ENCODE measurements at places on chromosomes 3 and 15.

GRCh38 chr15:71971905-71972304 is 146.0 kb downstream of the MYO9A start:
- no peak for DNase-seq

DNA sequence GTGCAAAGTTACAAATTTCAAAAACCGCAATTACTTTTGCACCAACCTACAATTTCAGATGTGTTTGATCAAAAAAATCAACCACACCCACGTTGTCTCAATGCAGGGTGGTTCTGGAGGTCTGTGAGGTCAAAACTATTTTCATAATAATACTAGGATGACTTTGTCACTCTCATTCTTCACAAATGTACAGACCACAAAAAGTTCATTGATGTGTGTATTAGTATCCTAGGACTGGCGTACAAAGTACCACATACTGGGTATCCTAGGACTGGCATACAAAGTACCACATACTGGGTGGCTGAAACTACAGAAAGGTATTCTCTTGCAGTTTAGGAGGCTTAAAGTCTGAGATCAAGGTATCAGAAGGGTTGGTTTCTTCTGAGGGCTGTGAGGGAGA is 13.0 kb downstream of the SUCLG2 start:
- DNase-seq = no peak

- no peak for DNase-seq
Measured at GRCh38 chr3:53030619-53031449, 15.0 kb downstream of the SFMBT1 start.

- peak; percentile 31 for DNase-seq
Measured at GRCh38 chr3:107235928-107236315, 141.3 kb upstream of the CCDC54 start.

DNA sequence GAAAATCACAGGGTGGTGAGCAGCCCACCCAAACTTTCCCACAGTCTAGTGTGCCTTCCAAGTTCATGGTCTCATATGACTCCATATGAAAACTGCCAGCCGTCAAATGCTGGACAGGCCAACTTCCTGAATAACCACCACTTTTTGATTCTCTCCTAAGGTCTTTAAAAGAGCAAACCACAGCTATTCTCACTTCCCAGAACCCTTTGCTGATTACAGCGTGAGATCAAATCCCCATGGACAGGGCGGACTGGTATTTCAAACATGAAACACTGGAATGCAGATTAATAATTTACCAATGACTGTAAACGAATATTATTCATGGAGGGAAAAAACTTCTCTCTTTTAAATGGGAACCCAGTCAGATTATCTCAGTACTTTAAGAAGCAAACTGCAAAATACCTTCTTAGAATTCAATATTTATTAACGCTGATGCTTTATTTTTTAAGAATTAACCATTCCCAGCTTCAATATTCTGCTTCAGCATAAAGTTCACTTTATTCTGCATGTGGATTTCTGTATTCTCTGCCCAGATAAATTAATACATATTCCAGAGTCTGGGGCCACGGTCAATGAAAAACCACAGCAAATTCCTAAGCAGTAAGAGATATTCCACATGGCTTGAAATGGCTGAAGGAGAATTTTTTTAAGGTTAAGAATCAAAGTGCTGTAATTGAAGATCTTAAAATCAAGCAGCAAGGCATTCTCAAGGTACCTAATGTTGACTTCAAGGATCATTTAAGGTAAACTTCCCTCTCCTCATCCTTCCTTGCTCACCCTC is 42.9 kb downstream of the MYO1E start:
- DNase-seq = no peak

GRCh38 chr15:67495585-67495984 is 25.3 kb upstream of the C15orf61 start:
- DNase-seq = no peak

- DNase-seq = no peak
Measured at GRCh38 chr15:49645277-49645676, 24.4 kb downstream of the DTWD1 start.

- DNase-seq = no peak
Measured at GRCh38 chr15:40034186-40034946, 4.6 kb downstream of the SRP14 start.

GRCh38 chr3:99575683-99576082 is 62.7 kb upstream of the COL8A1 start:
- DNase-seq = no peak

DNA sequence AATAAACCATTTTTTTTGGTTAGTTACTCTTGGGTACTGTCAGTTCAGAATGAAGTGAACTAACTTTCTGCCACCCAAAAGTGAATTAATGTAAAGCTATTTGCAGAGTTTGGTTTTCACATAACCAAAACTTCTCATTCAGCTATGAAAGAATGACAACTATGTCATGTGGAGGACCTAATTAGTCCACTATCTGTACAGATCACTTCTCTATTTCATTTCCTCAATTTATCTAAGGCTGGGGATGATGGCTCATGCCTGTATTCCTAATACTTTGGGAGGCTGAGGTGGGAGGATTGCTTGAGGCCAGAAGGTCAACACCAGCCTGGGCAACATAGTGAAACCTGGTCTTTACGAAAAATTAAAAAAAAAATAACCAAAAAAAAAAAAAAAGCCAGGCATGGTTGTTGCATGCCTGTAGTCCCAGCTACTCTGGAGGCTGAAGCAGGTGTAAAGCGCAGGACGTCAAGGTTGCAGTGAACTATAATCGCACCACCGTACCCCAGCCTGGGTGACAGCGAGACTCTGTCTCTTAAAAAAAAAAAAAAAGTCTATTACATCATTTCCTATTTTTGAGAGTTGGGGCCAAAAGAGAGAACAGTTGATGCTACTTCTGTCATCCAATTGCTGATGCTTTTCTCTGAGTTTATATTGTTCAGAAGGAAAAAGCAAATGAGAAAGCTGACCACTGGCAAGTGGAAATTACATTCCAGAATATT is 8.7 kb downstream of the HYPK start:
- no peak for DNase-seq

DNA sequence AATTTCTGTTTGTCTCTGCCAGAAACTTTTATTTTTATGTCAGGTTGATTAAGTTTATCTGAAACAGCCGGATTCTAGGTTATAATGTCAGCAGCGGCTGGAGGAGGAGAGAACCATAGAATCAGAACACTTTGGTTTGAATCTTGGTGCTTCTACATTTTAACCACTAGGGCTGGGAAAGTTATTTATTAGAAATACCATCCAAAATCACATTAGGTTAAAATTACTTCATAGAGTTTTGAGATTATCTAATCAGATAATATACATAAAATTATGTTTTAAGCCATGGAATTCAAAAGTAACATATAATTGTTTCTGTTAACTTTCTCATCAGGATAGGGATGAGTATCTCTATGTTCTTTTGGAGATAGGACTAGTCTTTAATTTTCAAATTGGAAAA is 502.9 kb downstream of the ROBO1 start:
- DNase-seq = no peak

DNA sequence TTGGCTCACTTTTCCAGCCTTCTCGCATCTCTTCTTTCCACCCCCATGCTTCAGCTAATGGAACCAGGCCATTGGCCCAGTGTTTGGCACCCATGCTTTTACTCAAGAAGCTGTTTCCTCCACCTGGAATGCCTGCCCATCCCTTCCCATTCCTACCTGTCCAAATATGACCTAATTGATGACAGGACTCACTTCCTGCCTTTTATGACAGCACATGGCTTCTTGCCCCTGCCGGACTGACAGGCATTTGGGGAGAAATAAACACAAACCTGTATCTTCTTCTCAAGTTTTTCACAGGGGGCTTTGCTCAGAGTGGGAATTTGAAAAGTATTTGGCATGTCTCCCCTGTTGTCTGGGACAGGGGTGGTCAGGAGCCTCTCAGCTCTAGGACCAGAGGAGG is 120.1 kb downstream of the ABHD5 start:
- DNase-seq = no peak

- DNase-seq = peak; percentile 73
Measured at GRCh38 chr15:77187751-77188464, 117.0 kb upstream of the TSPAN3 start.

DNA sequence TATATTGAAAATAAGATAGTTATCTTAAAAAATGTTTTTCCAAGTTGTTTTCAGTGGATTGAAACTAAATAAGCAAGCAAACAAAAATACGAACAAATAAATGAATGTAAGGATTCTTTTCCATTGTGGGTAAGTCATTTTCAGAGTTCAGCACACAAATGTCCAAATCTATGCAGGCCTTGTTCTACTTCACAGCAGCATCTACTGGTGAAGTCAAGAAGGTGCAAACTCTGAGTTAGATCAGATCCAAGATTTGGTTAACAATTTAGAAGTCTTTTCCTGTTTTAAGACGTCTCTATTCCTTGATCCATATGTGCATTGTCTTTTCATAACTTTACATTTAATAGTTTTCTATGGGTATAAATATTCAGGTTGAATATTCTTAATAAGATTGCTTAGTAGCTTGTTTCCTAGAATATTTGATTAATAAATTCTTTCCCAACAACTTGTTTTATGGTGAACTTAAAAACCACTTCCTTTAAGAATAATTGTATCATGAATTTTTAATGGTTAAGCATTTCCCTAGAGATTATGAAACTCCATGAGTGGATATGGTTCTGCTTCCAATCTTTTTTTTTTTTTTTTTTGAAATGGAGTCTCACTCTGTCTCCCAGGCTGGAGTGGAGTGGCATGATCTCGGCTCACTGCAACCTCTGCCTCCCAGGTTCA is 10.5 kb downstream of the PTX3 start:
- DNase-seq = no peak

DNA sequence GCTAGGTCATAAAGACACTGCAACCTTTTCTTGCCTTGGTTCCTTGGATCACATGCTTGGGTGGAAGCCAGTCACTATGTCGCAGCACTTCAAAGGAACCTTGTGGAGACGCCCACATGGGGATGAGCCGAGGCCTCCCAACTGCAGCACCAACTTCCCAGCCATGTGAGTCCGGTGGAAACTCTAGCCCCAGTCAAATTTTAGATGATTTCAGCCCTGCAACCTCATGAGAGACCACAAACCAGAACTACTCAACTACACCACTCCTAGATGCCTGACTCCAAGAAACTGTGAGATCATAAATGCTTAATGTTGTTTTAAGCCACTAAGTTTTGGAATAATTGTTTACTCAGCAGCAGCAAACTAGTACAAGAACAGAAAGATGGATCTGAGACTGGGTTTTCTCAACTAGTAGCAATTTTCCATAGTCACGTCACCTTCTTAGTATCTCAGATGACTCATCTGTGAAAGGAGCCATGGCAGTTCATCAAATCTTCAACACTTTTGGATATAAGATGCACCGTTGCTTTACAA is 86.5 kb downstream of the MB21D2 start:
- no peak for DNase-seq

DNA sequence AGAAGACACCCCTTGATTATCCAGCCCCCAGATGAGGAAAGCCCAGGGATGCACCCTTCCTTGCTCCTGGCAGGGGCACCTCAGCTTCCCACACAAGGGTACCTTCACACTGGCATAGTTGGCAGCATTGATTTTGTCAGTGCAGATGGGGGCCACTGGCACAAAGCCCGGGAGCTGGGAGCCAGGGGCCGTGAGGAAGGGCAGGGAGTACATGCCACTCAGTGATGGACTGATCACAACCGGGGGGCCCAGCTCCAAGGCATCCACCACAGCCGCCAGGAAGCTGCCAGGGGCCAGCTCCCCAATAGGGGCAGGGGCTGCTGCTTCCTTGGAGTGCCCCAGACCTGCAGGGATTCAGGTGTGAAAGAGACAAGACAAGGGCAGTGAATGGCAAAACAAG is 2.6 kb upstream of the PCBP4 start:
- DNase-seq = no peak

DNA sequence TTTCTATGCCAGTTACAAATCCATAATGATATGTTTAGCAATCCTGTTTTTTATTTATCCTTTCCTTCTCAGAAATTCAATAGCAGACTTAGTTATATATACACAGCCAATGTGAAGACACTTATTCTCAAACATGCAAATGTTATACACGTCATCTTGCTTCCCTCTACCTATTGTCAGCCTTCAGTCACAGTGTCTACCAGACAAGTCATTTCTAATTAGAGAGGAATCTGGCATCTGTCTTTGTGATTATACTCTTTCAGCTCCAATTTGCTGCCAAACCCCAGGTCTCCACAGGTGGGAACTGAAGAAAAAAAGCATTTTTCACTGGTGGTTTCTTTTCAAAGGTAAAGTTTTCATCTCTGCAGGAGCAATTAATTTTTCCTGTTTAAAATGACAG is 793.1 kb downstream of the AGBL1 start:
- no peak for DNase-seq

DNA sequence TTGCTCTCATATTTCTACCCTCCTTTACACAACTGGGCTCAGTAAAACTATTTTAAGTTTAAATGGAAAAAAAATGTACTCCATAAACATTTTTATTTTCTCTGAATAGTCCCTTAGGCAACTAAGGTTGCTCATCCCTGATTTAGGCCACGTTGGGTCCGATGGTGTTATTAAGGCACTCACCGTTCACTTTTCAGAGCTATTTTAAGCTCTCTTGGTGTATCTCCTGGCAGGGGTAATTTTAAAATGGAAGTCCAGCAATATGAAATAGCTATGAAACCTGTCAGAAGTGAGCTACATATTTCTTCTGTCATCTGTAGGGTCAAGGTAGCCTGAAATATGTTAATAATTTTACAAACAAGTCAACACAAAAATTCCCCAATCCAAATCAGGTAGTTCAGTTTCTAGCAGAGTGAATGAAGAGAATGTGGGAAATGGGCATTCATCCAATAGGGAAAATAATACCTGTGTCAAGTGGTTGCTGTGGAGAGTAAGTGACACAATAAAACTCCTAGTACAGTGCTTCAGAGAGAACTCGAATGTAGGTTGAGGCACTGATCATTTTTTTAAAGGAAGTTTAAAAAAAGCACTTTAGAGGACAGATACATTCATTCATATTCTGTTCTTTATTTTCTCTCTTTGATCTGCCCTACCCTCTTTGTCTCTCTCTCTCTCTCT is 209.3 kb upstream of the FEZF2 start:
- DNase-seq = no peak

- no peak for DNase-seq
Measured at GRCh38 chr3:126488185-126488584, 12.5 kb upstream of the ZXDC start.

GRCh38 chr15:52683580-52683979 is 4.4 kb upstream of the ATOSA start:
- peak; percentile 43 for DNase-seq

DNA sequence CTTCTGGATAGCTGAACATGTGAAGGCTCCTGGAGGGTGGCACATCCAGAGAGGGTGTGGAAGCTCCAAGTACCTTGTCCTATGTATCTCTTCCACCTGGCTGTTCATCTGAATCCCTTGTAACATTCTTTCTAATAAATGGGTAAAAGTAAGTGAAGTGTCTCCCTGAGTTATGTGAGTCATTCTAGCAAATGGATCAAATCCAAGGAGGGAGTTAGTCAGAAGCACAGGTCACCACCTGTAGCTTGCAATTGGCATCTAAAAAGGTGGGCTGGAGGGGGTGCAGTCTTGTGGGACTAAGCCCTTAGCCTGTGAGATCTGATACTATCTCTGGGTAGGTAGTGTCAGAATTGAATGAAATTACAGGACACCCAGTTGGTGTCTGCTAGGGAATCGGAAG is 71.0 kb downstream of the WWTR1 start:
- no peak for DNase-seq

DNA sequence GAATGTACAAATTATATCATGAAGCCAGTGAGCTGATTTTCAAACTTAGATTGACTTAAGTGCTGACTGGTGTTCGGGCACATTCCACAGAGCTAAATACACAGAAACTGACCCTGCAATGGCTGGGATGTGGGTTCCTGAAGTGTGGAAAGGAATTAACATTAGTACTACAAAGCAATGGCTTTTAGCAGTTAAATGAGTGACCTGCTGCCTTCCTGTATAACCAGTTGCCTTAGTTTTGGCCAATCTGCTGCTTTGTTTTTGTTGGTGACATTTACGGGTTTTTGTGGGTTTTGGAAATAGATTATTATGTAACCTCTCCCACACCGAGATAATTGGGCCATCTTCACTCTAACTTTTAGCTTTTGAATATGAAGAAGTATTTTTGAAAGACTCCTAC is 2.4 kb upstream of the SKIC8 start:
- no peak for DNase-seq

Measured in GM12878 (cell line).